ENCODE measurements at places on chromosomes 7 and 10. TPM values are rescaled to one million over a fixed set of nuclear protein-coding genes. Genes with fewer than 3 reads are reported as not detected.

The UTF1 gene
- not detected for total RNA-seq

The GNGT1 gene
- not detected for total RNA-seq

The SLC39A12 gene
- total RNA-seq = 0.69 TPM

The C7orf57 gene
- total RNA-seq = 0.34 TPM

The TYW1 gene
- 17.0 TPM for total RNA-seq

The ACBD5 gene
- total RNA-seq = 38.3 TPM

The CWF19L1 gene
- total RNA-seq = 26.2 TPM

The SRGN gene
- total RNA-seq = 82.4 TPM
